Activated T-helper 1 cell treated with anti-CD3 and anti-CD28 coated beads, Interleukin-12 subunit alpha, Interleukin-12 subunit beta, Interleukin-2, Interleukin-4 antibody, amounts not matched to agents 30 ng/mL and 10 ng/mL and 1 ng/mL, durations not matched to agents 14 hours and 24 hours and 36 hours (primary cell): ENCODE measurements at places on chromosomes 4 and X. TPM values are rescaled to one million over a fixed set of nuclear protein-coding genes. Genes with fewer than 3 reads are reported as not detected.
A peak's percentile ranks its signal among the peaks of the same experiment; 100 is the strongest.

Gene TMSB15B
- total RNA-seq, result 8.6 and 8.9 TPM in 2 replicates

DNA sequence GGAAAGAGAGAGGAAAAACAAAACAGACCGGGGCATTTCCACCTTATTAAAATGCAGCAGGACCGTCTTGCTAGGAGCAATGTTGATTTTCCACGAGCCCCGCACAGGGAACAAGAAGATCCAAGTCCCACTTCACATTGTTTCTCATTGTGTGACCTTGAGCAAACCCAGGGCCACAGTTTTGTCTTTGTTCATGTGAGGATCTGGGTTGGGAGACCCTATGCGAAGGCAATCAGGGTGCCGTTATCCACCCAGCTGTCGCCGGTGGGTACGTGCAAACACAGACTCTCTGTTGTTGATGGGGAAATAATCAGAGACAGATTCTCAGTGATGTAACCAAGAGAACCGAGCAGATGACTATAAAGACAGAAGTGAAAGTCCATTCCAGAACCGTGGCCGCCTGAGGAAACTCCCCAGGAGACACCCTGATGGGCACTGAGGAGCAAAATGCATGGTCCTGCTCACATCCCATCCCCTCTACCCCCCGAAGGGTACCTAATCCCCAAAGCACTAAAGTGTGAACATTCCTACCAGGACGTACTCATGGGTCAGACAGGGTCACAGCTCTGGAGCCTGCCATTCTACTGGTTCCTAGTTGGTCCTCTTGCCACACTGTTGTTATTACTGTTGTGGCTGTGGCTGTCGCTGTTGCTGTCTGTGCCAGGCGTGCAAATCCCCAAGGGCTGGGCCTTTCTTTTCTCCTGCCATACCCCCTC lies 102.7 kb upstream of the RBPJ start:
- H3K4me1 ChIP-seq, result peaks cover 18% of the 10 kb centered on the region
- peaks cover 9% of the 10 kb centered on the region for H3K36me3 ChIP-seq
- H3K27ac ChIP-seq, result no peak overlapping the region
- H3K4me3 ChIP-seq, result no peak overlapping the region

Gene HMGN5
- 0.73 and 1.3 TPM in 2 replicates for total RNA-seq

- H3K27me3 ChIP-seq, result no peaks in the 10 kb centered on the region
- DNase-seq, result no peak
- H3K36me3 ChIP-seq, result no peaks in the 10 kb centered on the region
- no peak overlapping the region for H3K27ac ChIP-seq
- H3K4me1 ChIP-seq, result no peaks in the 10 kb centered on the region
- H3K4me3 ChIP-seq, result no peak overlapping the region
These were observed 489.5 kb downstream of the STIM2 start for GRCh38 chr4:27350161-27350560.

DNA sequence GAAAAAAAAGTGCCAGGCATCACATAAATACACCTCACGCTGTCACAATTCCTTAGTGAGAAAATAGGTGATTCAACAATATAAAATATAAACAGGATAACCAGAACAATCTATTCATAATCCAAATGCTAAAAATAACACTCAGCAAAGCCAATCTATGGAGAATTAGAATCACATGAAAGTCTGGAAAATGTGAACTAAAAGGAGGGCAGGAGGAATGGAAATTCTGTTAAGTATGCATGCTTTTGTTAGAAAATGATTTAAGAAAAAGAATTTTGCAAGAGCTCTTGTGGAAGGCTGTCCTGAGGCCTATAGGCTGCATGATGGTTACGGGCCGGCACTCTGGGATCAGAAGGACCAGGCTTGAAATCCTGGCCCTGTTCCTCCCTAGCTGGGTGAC lies 70.6 kb upstream of the PROM1 start:
- H3K27me3 ChIP-seq, result no peaks in the 10 kb centered on the region
- H3K27ac ChIP-seq, result no peak overlapping the region
- H3K4me1 ChIP-seq, result no peaks in the 10 kb centered on the region
- H3K36me3 ChIP-seq, result no peaks in the 10 kb centered on the region
- no peak for DNase-seq

DNA sequence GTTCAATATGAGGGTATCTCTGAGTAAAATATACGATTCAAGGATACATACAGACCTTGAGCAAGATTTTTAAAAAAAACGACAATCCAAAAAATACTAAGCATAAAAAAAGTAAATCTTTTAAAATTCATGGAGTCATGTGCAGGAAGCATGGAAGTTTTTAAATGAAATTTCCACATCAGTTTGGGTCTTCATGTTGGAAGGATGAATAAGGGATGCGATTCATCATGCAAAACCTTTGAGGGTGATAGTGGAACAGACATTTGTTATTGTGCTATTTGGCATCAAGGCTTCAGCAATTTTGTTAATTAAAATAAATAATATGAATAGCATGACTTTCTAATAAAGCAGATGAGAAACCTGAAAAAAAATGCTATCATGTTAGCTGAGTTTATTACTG lies 815.0 kb upstream of the PCDH10 start:
- no peak overlapping the region for H3K4me3 ChIP-seq
- H3K36me3 ChIP-seq, result no peaks in the 10 kb centered on the region
- no peak for DNase-seq
- H3K27me3 ChIP-seq, result no peaks in the 10 kb centered on the region

DNA sequence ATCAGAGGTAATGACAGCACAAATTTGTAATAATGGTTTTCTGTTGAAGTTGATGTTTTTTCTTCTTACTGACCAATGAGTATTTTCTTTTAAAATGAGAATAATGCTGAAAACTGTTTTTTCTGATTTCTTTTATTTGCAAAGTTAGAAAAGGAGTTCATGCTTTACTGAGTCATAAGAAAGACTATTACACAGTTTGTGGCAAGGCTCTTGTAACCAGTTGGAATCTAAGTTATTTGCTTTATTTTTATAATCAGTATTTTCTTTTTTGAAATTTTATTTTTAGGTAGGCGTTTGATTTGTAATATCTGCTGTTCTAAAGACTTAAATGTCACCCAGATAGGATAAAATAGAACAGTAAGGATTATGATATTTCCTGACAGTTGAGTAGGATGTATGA lies 25.5 kb downstream of the ANAPC4 start:
- H3K4me1 ChIP-seq, result no peaks in the 10 kb centered on the region
- no peak for DNase-seq
- H3K27ac ChIP-seq, result no peak overlapping the region
- H3K27me3 ChIP-seq, result no peaks in the 10 kb centered on the region

- DNase-seq, result peak; percentile 40
- peaks cover 55% of the 10 kb centered on the region for H3K4me1 ChIP-seq
- H3K27ac ChIP-seq, result peak overlapping the region; percentile 59
These were observed 83.3 kb downstream of the DDIT4L start for GRCh38 chr4:100106982-100107381.

Gene ODAM
- total RNA-seq, result not detected in 2 replicates

DNA sequence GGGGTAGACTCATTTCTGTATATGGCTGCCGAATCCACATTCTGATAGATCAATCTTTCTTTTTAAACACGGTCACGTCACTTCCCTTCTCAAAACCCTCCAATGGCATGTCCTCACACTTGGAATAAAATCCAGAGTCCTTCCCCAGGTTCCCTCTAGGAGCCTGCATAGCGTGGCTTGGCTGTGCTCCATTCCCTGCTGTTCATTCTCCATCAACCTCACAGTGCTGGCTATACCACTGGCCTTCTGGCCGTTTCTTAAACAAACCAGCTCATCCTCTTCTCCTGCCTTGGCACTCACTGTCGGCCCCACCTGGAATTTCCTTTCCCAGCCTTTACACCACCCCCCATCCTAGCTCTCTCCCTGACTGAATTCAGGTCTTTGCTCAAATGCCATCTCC lies 77.1 kb downstream of the RBM47 start:
- H3K27ac ChIP-seq, result peak overlapping the region; percentile 63
- H3K27me3 ChIP-seq, result no peaks in the 10 kb centered on the region
- DNase-seq, result no peak
- peaks cover 59% of the 10 kb centered on the region for H3K4me1 ChIP-seq
- peaks cover 4% of the 10 kb centered on the region for H3K36me3 ChIP-seq

GRCh38 chr4:156330436-156331031 lies 376.9 kb upstream of the CTSO start:
- H3K4me1 ChIP-seq, result no peaks in the 10 kb centered on the region
- no peaks in the 10 kb centered on the region for H3K36me3 ChIP-seq
- no peaks in the 10 kb centered on the region for H3K27me3 ChIP-seq

- H3K36me3 ChIP-seq, result no peaks in the 10 kb centered on the region
- H3K27me3 ChIP-seq, result no peaks in the 10 kb centered on the region
- no peak for DNase-seq
- no peaks in the 10 kb centered on the region for H3K4me1 ChIP-seq
These were observed 18.6 kb upstream of the CAPN6 start for GRCh38 chrX:111288841-111289240.

DNA sequence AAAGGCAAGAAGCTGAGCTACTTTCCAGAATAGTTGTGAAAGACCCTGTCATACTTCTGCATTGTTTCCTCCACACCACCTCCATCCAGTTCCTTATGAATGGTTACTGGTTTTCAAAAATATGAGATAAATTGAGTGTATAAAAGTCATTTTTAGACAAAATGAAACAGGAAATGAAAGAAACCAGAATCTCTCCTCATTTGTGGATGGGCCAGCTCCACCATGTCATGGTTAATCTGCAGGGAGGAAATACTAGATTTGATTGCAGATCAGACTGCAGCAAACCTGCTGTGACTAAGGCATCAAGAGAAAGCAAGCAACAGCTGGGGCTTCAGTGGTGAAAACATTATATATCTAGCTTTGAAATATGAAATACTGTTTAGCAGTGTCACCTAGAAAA lies 23.8 kb downstream of the F9 start:
- DNase-seq, result no peak
- H3K27me3 ChIP-seq, result peaks cover 4% of the 10 kb centered on the region
- no peaks in the 10 kb centered on the region for H3K36me3 ChIP-seq
- H3K4me3 ChIP-seq, result no peak overlapping the region
- no peak overlapping the region for H3K27ac ChIP-seq
- H3K4me1 ChIP-seq, result peaks cover 6% of the 10 kb centered on the region
